Activated CD4-positive, alpha-beta memory T cell treated with anti-CD3 and anti-CD28 coated beads, Interleukin-2, amount 10 ng/mL, durations not matched to agents 7 days and 5 days (primary cell): ENCODE measurements at places on chromosomes 5 and 9. TPM values are rescaled to one million over a fixed set of nuclear protein-coding genes. Genes with fewer than 3 reads are reported as not detected.

Gene STING1
- total RNA-seq: 277 TPM

Gene TMEM141
- 39.6 TPM for total RNA-seq

Gene SHISAL2B
- total RNA-seq: not detected

Gene SLC34A3
- total RNA-seq: not detected

Gene NR2F1
- not detected for total RNA-seq

Gene DNAJC18
- 17.0 TPM for total RNA-seq

Gene SLC6A3
- not detected for total RNA-seq

Gene CSF1R
- total RNA-seq: not detected

Gene SPATA31A3
- total RNA-seq: not detected

DNA sequence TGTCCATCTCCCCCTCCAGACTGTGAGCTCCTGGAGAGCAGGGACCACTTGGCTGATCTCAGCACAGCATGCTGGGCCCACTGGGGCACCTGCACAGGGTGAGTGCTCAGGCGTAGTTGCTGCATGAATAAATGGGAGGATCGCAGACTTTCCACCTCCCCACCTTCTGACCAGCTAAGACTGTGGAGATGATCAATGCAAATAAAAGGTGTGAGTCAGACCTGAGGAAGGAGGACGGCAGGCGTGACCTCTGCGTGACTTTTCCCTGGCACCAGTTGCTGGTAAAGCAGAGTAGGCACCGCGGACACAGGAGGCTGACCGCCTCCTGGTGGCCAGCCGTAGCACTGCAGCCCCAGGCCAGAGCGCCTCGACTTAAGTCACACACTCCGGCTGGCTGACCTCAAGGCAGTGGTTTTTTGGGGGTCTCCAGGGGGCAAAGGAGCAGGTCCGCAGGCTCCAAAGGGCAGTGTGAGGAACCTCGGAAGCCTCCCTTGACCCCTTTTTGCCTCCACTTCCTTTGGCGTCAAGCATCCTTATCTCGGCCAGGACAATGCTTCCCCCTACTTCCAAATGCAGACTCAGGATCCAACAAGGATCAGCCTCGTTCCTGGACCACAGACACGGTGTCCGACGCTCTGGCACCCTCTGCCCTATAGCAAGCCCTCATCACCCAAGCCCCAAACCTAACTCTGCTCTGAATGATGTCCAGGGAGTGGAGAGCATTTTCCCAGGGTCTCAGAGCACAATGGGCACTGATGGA lies 12.7 kb upstream of the TDRD7 start:
- DNase-seq: peak; percentile 70

DNA sequence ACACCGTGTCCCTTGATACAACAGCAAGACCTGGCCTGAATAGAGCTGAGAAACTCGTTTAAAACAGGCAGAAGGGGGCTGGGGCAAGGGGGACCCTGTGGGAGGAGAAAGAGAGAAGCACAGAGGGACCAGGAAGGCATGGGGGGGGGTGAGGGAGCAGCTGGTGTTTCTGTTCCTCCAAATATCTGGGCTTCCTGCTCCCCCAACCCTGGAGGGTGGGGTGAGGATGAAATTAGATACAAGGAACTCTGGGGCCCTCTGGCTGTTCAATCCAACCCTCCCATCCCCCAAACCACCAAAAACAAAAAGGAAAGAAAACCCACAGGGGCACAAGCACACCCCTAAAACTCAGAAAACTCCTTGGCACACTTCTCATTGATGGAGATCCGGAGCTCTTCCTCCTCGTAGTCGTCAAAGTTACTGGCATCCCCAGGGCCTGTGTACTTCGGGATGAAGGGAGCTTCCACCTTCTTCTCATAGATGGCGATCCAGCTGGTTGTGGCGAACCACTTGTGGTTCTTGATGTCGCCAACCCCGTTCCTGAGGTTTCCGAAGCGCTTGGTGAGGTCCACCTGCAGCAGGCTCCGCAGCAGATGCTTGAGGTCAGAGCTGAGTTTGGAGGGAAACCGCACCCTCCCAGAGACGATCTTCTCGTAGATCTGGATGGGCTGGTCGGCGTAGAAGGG lies 1.1 kb downstream of the PRKACG start:
- DNase-seq: peak; percentile 50

GRCh38 chr9:9752722-9753121 lies 860.1 kb downstream of the PTPRD start:
- DNase-seq: no peak

DNA sequence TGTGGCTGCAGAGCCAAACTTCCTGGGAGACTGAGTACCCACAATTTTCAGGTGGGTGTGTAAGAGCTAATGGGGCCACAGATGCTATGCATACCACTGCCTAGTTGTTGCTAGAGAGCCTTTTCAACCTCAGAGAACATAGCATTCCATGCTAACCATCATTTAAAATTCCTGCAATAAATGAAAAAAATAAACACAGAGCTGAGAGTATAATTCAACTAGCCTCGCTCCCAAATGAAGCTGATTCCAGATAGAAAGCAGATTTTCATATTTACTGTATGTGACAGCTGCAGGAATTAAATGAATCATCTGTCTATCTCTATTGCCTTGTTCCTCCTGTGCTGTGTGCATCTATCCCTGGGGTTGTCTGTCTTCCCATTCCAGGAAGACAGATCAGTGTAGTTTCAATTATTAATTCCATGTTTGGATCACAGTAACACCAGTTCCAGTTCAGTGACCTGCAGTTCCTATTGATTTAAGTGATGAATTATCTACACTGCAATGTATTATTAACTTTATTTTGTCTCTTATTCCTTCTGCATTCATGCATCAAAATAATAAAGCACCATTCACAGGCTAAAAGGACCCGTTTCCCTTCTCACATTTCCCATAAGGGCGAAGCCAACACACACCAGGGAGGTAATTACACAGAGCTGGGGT lies 324.5 kb downstream of the SLIT3 start:
- DNase-seq: no peak

DNA sequence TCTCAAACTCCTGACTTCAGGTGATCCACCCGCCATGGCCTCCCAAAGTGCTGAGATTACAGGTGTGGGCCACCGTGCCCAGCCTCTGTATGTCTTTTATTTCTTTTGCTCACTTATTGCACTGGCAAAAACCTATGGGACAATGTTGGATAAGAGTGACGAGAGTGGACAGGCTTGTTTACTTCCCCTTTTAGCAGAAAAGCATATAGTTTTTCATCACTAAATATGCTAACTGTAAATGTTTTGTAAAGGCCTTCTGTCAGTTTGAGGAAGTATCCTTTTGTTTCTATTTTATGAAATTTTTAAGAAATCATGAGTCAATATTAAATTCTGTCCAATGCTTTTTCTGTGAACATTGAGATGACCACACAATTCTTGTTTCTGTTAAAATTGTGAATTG lies 103.3 kb downstream of the AUH start:
- no peak for DNase-seq

GRCh38 chr9:106896695-106897094 lies 33.7 kb downstream of the ZNF462 start:
- no peak for DNase-seq

DNA sequence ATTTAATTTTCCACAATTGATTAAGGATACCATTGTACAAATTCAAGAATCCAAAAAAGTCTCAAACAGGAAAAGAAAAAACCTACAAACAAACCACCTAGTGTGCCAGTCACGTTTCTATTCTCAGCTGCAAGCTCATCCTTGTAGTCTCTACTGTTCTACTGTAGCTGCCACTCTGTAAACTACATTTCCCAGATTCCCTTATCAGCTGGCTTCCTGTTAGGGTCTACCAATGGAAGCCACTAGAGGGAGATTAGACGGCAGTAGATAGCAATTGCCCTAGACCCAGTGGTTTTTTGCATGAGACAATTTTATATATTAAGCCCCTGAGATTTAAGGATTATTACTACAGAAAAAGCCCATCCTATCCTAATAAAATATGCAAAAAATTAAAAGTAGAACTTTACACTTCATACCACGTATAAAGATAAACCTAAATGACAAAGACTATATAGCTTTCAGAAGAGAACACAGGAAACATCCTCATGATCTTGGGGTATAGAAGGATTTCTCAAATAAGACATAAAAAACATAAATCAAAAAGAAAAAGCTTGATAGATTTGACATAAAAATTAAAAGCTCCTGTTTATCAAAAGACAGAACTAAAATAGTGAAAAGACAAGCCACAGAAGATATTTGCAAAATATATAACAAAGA lies 37.4 kb downstream of the P4HA2 start:
- DNase-seq: no peak

DNA sequence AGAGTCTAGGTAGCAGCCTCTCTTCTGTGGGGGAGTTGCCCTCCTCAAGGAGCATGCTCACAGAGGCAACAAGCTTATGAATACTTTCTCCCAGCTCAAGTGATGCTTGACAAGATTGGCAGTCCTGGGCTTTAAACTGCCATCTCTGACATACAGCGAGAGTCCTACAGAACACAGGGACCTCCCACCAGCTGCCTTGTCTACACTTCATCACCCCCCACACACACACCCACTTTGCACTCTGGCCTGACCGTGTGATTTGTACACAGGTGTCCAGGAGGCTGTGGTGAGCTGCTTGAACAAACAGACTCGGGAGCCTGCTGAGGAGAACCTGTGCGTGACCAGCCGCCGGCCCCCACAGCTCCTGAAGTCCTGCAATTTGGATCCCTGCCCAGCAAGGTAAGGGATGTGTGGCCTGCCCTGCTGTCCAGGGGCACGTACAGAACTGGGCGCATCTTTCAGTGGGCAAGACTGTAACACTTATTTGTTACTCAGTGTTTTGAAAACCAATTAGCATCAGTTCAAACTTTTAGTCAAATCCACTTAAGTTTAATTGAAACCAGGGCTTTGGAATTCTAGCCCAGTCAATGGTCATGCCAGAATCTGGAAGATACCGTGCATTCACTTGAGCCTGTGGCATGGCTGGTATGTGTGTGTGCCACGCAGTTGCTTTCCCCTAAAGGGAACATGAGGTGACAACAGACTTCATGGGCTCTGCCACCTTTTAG lies 247.5 kb downstream of the ADAMTSL1 start:
- DNase-seq: no peak

DNA sequence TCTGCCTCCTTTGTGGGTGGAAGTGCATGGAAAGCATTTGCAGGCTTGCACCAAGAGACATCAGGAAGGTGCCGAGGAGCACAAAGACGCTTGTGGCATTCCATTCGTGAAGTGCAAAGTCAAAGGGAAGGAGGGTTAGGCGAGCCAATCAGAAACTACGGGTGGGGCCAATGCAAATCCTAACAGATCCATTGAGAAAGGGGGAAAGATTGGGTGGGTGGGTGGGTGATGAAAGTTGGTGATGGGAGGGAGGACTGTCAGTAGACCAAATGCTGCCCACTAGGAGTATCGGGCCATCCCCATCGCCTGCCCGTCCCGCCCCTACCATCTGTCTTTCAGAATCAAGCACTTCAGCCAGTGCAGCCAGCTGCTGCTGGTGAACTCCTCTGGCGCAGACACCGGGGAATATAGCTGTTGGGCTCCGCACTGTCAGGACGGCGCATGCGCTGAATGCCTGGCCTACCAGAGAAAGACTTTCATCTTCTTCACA lies 17.1 kb upstream of the ANXA6 start:
- DNase-seq: no peak

GRCh38 chr5:119418606-119419100 lies 33.6 kb upstream of the HSD17B4 start:
- DNase-seq: no peak

GRCh38 chr5:142610176-142611001 lies 75.5 kb downstream of the FGF1 start:
- no peak for DNase-seq

DNA sequence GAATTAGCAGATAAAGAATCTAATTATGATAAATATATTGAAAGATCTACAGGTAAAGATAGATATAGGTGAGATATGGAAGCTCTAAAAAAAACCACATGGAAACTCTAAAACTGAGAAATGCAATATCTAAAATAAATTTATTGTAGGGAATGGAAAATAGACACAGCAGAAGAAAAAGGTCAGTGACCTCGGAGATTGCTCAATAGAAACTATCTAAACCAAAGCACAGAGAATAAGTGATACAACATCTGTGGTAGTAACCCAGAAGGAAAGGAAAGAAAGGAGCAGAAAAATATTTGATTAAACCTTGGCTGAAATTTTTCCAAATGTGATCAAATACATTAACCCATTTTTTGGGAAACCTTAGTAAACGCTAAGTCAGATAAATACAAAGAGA lies 43.1 kb upstream of the GLIPR2 start:
- DNase-seq: no peak

GRCh38 chr5:59380350-59380951 lies 513.1 kb downstream of the PDE4D start:
- peak; percentile 22 for DNase-seq

DNA sequence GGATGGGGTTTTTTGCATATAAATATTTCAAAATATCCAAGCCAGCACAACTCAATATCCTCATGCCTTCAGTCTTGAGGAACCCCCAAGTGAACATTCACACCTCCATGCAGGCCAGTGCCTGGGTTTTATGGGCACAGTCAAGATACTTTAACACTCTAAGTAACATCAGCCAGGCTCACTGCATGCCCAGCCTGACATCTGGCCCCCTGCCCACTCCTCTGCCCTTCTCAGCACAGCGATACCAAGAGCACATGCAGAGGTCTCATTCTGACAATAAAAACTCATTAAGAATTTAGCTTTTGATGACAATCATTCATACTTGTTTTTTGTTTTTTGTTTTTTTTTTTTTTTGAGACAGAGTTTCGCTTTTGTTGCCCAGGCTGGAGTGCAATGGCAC lies 250.0 kb downstream of the CWC27 start:
- DNase-seq: no peak

GRCh38 chr5:58598440-58598839 lies 15.6 kb downstream of the RAB3C start:
- DNase-seq: no peak

DNA sequence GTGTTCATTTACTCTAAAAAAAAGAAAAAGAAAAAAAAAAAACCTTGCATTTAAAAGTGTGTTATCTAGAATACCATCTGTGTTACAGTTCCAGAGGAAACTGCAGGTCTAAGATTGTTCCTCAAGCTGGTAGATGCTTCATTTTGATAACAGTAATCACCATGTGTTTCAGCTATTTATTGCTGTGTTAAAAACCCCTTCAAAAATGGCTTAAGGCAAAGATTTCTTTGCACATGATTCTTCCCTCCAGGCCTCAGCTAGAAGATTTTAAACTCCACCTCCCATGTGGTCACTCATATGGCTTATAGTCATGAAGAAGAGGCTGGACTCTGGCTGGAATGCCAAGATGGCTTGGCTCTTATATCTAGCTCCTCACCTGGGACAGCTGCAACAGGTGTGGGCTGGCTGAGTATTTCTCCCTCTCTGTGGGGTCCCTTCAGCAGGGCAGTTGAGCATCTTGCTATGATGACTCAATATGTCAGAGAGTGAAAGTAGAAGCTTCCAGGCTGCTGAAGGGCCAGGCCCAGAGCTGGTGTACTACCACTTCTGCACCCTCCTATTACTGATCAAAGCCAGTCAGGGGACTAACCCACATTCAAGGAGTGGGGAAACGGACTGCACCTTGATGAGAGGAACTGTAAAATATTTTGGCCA lies 920.4 kb upstream of the DMAC1 start:
- no peak for DNase-seq

DNA sequence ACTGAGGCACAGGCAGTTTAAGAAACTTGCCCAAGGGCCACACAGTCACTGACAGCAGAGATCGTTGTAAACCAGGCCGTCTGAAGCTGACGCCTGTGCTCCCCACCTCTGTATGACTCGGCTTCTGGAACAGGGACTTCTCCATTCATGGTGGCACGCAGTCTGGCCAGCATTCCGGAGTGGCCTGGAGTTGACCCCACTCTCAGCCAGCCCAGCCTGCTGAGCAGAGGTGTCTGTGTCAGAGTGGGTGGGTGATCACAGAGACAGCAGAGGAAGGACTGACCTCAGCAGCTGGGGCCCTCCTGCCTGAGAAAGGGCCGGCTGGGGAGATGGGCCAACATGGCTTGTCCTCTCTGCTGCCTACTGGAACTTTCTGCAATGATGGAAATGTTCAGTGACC lies 12.6 kb downstream of the LRSAM1 start:
- no peak for DNase-seq

- no peak for DNase-seq
Observed at GRCh38 chr5:122301016-122301415, 11.0 kb upstream of the SNCAIP start.
